Liver (tissue), 10 donors: ENCODE measurements at places on chromosomes 11 and 22. TPM values are rescaled to one million over a fixed set of nuclear protein-coding genes. Genes with fewer than 3 reads are reported as not detected.

Gene NLRP10
- not detected for total RNA-seq

DNA sequence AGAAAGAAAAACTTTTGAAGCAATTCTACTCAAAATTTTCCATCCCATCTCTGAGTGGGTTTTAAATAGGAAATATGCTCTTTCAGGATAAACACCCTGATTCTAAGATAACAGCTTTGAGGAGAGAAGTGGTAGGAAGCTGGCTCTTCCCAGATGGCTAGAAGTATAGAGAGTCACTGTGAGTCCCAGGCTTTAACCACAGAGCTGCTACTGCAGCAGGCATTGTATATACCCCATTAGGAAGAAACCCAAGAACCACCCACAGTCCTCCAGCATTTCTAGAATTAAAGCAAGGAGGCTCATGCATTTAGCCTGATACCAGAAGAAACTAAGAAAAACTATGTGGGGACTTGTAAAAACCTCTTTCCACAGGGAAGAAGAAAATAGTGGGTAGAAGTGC is 1405.6 kb upstream of the TENM4 start:
- H3K4me1 ChIP-seq: no peaks in the 10 kb centered on the region
- H3K27ac ChIP-seq: no peak overlapping the region
- H3K27me3 ChIP-seq: no peaks in the 10 kb centered on the region
- H3K4me3 ChIP-seq: no peak overlapping the region
- no peaks in the 10 kb centered on the region for H3K36me3 ChIP-seq
- DNase-seq: no peak

GRCh38 chr11:70002433-70002832 is 75.7 kb upstream of the ANO1 start:
- no peaks in the 10 kb centered on the region for H3K27me3 ChIP-seq
- DNase-seq: no peak
- H3K4me1 ChIP-seq: no peaks in the 10 kb centered on the region
- no peaks in the 10 kb centered on the region for H3K36me3 ChIP-seq

Gene ADM
- 32.6 TPM for total RNA-seq

DNA sequence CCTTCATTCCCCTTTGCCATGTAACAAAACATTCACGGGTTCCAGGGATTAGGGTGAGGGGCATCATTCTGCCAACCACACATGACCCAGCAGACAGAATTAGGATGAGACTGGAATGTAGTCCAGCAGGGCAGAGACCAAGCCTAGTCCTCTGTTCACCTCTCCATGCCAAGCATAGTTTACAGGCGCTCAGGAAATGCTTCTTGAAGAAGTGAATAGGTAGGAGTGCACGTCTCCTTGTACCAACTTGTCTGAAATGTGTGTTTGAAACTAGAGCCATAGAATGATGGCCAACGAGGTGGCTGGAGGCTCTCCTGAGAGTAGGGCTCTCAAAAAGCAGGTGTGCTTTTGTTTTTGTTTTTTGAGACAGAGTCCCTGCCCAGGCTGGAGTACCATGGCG is 8.2 kb downstream of the SPINDOC start:
- DNase-seq: no peak
- H3K4me3 ChIP-seq: no peak overlapping the region
- no peak overlapping the region for H3K27ac ChIP-seq
- H3K27me3 ChIP-seq: no peaks in the 10 kb centered on the region

Gene TBX1
- total RNA-seq: not detected

Gene CDC42BPG
- total RNA-seq: 0.75 TPM

DNA sequence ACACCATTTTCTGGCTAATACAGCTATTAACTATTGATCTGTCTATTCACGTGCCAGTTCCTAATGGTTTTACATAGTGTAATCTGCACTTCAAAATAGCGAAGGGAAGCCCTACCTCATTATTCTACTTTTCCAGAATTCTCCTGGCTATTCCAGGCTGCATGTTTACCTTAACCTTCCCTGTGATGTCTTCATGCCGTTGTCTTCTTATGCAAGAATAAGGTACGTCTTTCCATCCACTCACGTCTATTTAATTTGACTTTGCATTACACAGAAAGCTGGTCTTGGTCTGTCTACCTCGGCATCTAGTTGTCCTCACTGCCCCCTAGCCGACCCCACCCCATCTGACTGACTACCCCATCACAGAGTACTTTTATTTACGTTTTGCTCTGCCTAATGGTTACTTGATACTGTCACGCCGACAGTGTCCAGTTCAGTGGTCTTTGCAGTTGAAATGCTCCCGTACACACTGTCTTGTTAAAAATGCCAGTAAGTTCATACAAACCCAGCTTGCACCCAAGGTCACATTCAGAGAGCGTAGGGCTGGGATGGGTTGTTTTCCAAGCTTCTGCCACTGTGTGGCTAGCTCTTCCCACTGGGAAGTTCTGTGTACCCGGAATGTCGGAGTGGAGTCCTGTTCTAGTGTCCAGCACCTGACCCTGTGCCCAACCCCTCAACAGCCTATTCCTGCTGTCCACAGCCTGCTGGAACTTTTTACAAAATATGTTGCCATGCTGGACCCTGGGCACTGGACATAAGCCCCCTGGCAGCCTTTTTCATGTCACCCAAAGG is 15.0 kb downstream of the NEAT1 start:
- DNase-seq: peak; percentile 32
- H3K4me1 ChIP-seq: peaks cover 9% of the 10 kb centered on the region
- H3K4me3 ChIP-seq: no peak overlapping the region
- no peaks in the 10 kb centered on the region for H3K27me3 ChIP-seq

Gene SCGB1C1
- not detected for total RNA-seq
